A549 treated with ZK216348 at 1 μM for 4 hours (cell line): ENCODE measurements at places on chromosomes 2 and 18. TPM values are rescaled to one million over a fixed set of nuclear protein-coding genes. Genes with fewer than 3 reads are reported as not detected.

Gene RND3
- 48.7 to 72.5 TPM (median 58.7 TPM) in 5 replicates for total RNA-seq

Gene PDE1A
- total RNA-seq = 0.07 to 0.43 TPM (median 0.15 TPM) in 5 replicates

Gene SPR
- 83.9 to 144 TPM (median 141 TPM) in 5 replicates for total RNA-seq

Gene POTEC
- not detected in 5 replicates for total RNA-seq

Gene NOSTRIN
- 1.4 to 3.3 TPM (median 1.8 TPM) in 5 replicates for total RNA-seq

Gene GNLY
- 0.38 TPM in 1 of 5 replicates, not detected in the others for total RNA-seq

Gene ABCG5
- not detected in 5 replicates for total RNA-seq

Gene MZT2A
- 89.0 to 209 TPM (median 198 TPM) in 5 replicates for total RNA-seq
